ENCODE measurements at places on chromosomes 1 and 21.

DNA sequence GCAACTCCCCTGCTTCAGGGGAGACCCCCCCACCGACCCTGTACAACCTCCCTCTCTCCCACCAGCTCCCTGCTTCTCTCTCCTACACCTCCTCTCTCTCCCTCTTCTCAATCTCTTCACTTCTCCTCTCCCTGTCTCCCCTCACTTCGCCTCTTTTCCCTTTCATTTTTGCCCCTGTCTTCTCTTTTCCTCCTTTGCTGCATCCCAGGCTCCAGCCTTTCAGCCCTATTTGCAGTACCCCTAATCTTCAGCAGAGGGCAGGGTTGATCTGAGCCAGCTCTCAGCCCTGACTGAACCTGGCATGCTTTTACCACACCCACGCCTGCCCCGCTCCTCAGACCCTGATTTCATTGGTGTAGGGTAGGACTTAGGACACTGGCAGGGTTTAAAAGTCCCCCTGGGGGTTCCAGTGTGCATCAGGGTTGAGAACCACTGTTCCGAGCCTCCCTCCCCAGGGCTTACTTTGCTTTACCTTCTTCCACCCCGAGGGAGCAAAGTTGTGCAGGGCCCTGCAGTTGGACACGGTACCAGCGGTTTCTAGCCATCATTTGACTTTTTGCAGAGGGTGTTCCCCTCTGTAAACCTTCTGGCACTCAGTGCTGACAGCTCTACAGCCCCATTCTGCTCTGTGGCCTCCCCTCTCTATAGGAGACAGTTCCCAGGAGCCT, 67.3 kb upstream of the CNTN2 start:
- no peak for DNase-seq

DNA sequence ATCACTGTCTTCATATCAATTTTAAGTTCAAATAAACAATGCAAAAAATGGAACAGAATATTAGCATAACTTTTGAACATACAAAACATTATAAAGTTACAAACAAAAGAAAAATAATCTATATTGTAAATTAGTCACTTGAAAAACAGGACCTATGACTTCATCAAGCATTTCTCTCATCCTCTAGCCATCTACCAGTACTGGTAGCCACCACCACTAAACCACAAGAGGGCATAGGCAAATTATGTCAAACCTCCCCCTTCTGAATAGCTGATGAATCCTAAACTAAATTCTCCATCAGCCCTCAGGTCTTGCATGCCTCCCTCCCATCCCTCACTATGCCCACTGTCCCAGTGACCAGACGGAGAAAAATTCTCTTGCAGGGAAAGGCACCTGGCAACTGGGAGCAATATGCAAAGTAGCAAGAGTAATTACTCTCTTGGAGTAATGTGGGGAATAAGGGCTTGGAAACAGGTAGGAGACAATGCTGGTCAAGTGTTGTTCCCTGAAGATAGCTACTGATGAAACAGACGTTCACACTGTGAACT, 37.1 kb downstream of the SSX2IP start:
- no peak for DNase-seq

- DNase-seq: no peak
Measured at GRCh38 chr1:79787631-79788030, 781.1 kb upstream of the ADGRL4 start.

DNA sequence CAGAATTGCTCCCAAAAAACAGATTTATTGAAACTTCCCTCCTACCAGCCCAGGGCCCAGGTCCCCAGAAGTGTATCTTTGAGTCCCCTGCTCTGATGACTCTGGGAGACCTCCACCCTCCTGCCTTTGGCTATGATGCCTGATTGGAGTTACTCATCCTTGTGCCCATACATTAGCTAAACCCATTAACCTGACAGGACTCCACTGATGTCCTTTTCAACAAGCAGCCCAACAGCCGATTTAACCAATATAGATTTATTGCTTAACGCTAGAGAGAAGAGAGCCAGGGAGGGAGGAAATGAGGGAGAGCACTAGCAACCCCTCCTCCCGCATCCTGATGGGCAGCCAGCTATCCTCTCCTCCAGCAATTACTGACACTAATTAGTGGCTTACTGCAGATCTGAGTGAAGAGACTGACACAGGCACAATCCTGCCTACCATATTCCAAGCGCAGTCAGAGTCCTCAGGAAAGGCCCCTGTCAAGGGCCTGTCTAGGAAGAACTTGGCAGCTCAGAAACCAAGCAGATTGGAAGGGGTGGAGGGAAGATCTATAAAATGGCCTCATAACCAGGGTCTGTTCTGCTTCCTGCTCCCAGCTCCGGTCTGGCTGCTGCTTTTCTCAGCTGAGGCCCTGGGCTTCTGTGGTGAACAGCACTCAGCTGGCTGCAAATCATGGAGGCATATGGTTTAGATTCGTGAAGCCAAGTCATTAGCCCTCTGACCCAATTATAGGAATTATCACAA, 484.5 kb upstream of the DAB1 start:
- no peak for DNase-seq

DNA sequence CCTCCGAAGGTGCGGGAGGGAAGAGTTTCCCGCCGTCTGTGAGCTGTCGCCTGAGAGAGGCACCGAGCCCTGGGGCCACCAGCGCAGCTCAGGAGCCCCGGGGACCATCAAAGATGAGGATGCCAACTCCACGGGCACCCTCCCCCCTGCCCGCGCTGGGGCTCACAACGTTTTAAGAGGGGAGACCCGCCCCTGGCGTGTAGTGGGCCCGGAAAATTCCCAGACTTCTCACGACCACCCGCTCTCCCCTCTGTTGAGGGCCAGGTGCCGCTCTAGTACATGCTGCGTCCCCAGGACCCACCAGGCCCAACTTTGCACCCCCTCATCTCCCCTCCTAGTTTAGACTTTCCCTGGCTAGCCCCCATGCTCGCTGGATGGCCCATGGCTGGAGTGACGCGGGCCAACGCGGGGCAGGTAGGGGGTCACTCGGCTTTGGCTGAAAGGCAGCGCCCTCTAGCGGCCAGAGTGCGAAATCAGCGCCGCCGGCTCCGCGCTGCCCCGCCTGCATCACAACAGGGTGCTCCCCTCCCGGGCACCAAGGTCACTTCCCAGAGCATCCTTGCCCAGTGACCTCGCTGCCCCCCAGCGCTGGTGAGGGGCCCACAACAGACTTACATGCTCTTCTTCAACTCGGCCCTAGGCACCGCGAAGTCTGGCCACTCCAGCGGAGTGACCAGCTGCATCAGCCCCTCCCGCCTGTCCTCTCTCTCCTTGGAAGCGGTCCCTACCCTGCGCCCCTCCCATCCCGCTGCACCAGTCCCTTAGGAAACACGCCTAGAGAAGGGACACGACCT, 1.8 kb downstream of the CD160 start:
- peak; percentile 88 for DNase-seq
